ENCODE measurements at places on chromosomes 2 and 18. TPM values are rescaled to one million over a fixed set of nuclear protein-coding genes. Genes with fewer than 3 reads are reported as not detected.

The KIF1A gene
- polyA plus RNA-seq: 7.7 TPM

The ST8SIA3 gene
- 0.79 TPM for polyA plus RNA-seq

The TMEM178A gene
- 0.61 TPM for polyA plus RNA-seq

The UXS1 gene
- 5.1 TPM for polyA plus RNA-seq

The VIL1 gene
- polyA plus RNA-seq: 280 TPM

The SCN2A gene
- polyA plus RNA-seq: not detected

The NLRC4 gene
- 1.1 TPM for polyA plus RNA-seq

The TMEFF2 gene
- not detected for polyA plus RNA-seq

DNA sequence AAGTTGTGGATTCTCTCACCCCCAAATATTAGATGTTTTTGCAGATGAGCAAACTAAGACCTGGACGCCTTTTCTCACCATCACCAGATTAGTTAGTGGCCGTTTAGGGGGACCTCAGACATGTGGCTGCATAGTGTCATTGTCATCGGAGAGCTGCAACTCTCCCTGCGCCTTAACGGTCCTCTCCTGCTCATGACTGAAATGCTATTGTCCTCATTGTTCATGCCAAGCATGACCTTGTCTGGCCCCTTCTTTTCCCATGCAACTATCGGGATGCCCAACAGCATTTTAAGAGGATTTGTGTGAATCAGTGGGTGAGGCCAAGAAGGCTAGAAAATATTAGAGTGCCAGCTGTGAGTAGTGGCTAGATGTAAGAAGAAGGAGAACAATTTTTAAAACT lies 174.2 kb downstream of the SOCS6 start:
- no peak overlapping the region for H3K4me3 ChIP-seq
- no peak for DNase-seq
- H3K27me3 ChIP-seq: no peaks in the 10 kb centered on the region
- peaks cover 10% of the 10 kb centered on the region for H3K4me1 ChIP-seq
- H3K36me3 ChIP-seq: no peaks in the 10 kb centered on the region

GRCh38 chr2:66771359-66771976 lies 336.5 kb downstream of the MEIS1 start:
- H3K36me3 ChIP-seq: no peaks in the 10 kb centered on the region
- H3K27me3 ChIP-seq: no peaks in the 10 kb centered on the region
- H3K27ac ChIP-seq: no peak overlapping the region
- no peaks in the 10 kb centered on the region for H3K4me1 ChIP-seq
- no peak overlapping the region for H3K4me3 ChIP-seq
- no peak for DNase-seq

DNA sequence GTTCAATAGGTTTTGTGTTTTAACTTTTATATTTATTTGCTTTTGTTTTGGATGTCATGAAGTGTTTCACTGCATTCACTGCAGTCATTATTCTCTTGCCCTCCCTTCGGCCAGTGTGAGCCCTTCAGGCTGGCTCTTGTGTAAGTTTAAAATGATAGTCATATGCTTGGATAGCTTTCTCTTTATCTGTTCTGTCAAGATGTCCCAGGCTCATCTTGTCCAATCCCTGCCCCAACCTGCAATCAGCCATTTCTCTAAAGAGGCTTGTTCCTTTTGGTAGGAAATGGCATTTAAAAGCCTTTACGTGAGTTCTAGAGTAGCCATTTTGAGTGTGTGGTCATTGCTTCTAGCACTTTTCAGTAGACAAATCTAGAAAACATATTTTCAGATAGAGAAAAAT lies 238.0 kb upstream of the SLC39A10 start:
- no peak overlapping the region for H3K4me3 ChIP-seq
- DNase-seq: no peak

- no peak overlapping the region for H3K27ac ChIP-seq
- no peaks in the 10 kb centered on the region for H3K27me3 ChIP-seq
- no peaks in the 10 kb centered on the region for H3K4me1 ChIP-seq
- H3K4me3 ChIP-seq: no peak overlapping the region
- DNase-seq: no peak
- H3K36me3 ChIP-seq: no peaks in the 10 kb centered on the region
These were observed 39.7 kb upstream of the CWC22 start for GRCh38 chr2:180046776-180047175.

DNA sequence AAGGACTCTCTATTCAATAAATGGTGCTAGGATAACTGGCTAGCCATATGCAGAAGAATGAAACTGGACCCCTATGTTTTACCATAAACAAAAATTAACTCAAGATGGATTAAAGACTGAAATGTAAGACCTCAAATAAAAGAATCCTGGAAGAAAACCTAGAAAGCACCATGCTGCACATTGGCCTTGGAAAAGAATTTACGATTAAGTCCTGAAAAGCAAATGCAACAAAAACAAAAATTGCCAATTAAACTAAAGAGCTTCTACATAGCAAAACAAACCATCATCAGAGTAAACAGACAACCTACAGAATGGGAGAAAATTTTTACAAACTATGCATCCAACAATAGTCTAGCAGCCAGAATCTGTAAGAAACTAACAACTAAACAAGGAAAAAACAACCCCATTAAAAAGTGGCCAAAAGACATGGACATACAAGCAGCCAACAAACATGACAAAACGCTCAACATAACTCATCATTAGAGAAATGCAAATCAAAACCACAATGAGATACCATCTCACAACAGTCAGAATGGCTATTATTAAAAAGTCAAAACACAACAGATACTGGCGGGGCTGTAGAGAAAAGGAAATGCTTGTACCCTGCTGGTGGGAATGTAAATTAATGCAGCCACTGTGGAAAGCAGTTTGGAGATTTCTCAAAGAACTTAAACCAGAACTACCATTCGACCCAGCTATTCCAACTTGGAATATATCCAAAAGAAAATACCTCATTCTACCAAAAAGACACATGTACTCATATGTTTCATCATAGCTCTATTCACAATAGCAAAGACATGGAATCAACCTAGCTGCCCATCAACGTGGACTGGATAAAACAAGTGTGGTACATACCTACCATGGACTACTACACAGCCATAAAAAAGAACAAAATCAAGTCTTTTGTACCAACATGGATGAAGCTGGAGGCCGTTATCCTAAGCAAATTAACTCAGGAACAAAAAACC lies 30.6 kb downstream of the SEPTIN10 start:
- no peak overlapping the region for H3K4me3 ChIP-seq
- H3K36me3 ChIP-seq: no peaks in the 10 kb centered on the region
- H3K27ac ChIP-seq: no peak overlapping the region
- H3K4me1 ChIP-seq: no peaks in the 10 kb centered on the region

GRCh38 chr2:127228102-127228501 lies 8.0 kb upstream of the CYP27C1 start:
- H3K4me1 ChIP-seq: peaks cover 7% of the 10 kb centered on the region
- DNase-seq: no peak
- peaks cover 10% of the 10 kb centered on the region for H3K27me3 ChIP-seq
- H3K4me3 ChIP-seq: no peak overlapping the region
- H3K36me3 ChIP-seq: no peaks in the 10 kb centered on the region
- H3K27ac ChIP-seq: no peak overlapping the region

GRCh38 chr18:43049021-43049420 lies 66.5 kb downstream of the RIT2 start:
- no peak overlapping the region for H3K27ac ChIP-seq
- H3K27me3 ChIP-seq: no peaks in the 10 kb centered on the region
- no peak overlapping the region for H3K4me3 ChIP-seq
- no peak for DNase-seq

- H3K27me3 ChIP-seq: no peaks in the 10 kb centered on the region
- H3K4me3 ChIP-seq: no peak overlapping the region
- H3K36me3 ChIP-seq: no peaks in the 10 kb centered on the region
- DNase-seq: no peak
- no peak overlapping the region for H3K27ac ChIP-seq
- H3K4me1 ChIP-seq: no peaks in the 10 kb centered on the region
These were observed 123.2 kb downstream of the CABYR start for GRCh38 chr18:24262087-24262486.

- DNase-seq: no peak
- H3K27ac ChIP-seq: peak overlapping the region; percentile 41
- no peak overlapping the region for H3K4me3 ChIP-seq
- H3K27me3 ChIP-seq: no peaks in the 10 kb centered on the region
These were observed 11.0 kb upstream of the LRRFIP1 start for GRCh38 chr2:237616373-237616733.

GRCh38 chr2:8983571-8983970 lies 19.9 kb downstream of the MBOAT2 start:
- no peaks in the 10 kb centered on the region for H3K27me3 ChIP-seq
- DNase-seq: no peak
- H3K27ac ChIP-seq: no peak overlapping the region
- H3K4me1 ChIP-seq: no peaks in the 10 kb centered on the region

GRCh38 chr2:216651351-216651881 lies 18.2 kb downstream of the IGFBP2 start:
- H3K36me3 ChIP-seq: peaks cover 36% of the 10 kb centered on the region
- no peak overlapping the region for H3K27ac ChIP-seq
- H3K4me3 ChIP-seq: no peak overlapping the region
- no peaks in the 10 kb centered on the region for H3K4me1 ChIP-seq

- no peak for DNase-seq
- H3K4me3 ChIP-seq: peak overlapping the region; percentile 71
- no peaks in the 10 kb centered on the region for H3K4me1 ChIP-seq
- H3K27ac ChIP-seq: peak overlapping the region; percentile 92
These were observed 11.3 kb upstream of the MLPH start for GRCh38 chr2:237475704-237476141.

DNA sequence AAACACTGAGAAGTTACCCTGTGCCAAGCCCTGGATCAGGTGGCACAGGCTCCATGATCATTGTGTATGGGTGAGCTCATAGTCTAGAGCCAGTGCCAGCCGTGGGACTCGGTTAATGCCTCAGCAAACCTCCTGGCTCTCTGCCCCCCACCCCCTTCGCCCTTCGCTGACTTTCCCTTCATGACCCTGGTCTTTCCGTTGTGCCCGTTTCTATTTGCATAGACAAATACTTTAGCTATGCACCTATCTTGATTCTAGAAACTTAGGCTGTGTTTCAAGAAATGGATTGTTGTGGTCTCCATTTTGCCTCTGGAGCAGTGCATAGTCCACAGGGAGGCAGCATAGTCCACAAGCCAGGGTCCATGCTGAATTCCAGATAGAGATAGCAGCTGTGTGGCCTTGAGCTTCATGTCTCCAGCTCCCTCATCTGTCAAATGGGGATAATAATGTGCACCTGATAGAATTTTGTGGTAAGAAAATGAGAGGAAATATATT lies 44.8 kb upstream of the KDM3A start:
- no peak overlapping the region for H3K4me3 ChIP-seq
- H3K36me3 ChIP-seq: no peaks in the 10 kb centered on the region
- DNase-seq: peak; percentile 75
- no peaks in the 10 kb centered on the region for H3K27me3 ChIP-seq
- no peak overlapping the region for H3K27ac ChIP-seq

DNA sequence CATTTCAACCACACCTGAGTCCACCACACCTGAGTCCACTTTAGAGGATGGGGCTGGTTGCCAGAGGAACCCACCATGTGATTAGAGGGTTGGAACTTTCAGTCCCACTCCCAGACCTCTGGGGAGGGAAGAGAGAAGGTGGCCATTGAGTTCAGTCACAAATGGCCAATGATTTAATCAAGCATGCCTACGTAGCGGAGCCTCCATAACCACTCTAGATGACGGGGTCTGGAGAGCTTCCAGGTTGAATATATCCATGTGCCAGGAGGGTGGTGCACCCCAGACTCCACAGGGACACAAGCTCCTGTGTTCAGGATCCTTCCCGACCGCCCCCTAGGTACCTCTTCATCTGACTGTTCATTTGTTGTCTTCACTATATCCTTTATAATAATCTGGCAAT lies 53.3 kb downstream of the CYBRD1 start:
- H3K4me3 ChIP-seq: no peak overlapping the region
- H3K4me1 ChIP-seq: no peaks in the 10 kb centered on the region
- peaks cover 3% of the 10 kb centered on the region for H3K27me3 ChIP-seq
- no peak overlapping the region for H3K27ac ChIP-seq
- no peak for DNase-seq
- H3K36me3 ChIP-seq: no peaks in the 10 kb centered on the region

- DNase-seq: no peak
- H3K4me3 ChIP-seq: no peak overlapping the region
- H3K27me3 ChIP-seq: no peaks in the 10 kb centered on the region
- H3K36me3 ChIP-seq: no peaks in the 10 kb centered on the region
- no peaks in the 10 kb centered on the region for H3K4me1 ChIP-seq
These were observed 856.3 kb downstream of the SUCLG1 start for GRCh38 chr2:83602753-83603152.
